ENCODE measurements at places on chromosomes 13 and 19.
A peak's percentile ranks its signal among the peaks of the same experiment; 100 is the strongest.

DNA sequence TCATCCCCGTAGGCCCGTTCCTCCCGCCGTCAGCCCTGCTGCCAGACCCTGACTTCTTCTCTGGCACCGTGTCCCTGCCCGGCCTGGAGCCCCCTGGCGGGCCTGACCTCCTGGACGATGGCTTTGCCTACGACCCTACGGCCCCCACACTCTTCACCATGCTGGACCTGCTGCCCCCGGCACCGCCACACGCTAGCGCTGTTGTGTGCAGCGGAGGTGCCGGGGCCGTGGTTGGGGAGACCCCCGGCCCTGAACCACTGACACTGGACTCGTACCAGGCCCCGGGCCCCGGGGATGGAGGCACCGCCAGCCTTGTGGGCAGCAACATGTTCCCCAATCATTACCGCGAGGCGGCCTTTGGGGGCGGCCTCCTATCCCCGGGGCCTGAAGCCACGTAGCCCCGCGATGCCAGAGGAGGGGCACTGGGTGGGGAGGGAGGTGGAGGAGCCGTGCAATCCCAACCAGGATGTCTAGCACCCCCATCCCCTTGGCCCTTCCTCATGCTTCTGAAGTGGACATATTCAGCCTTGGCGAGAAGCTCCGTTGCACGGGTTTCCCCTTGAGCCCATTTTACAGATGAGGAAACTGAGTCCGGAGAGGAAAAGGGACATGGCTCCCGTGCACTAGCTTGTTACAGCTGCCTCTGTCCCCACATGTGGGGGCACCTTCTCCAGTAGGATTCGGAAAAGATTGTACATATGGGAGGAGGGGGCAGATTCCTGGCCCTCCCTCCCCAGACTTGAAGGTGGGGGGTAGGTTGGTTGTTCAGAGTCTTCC lies 1.3 kb upstream of the CLASRP start:
- no peak for DNase-seq

DNA sequence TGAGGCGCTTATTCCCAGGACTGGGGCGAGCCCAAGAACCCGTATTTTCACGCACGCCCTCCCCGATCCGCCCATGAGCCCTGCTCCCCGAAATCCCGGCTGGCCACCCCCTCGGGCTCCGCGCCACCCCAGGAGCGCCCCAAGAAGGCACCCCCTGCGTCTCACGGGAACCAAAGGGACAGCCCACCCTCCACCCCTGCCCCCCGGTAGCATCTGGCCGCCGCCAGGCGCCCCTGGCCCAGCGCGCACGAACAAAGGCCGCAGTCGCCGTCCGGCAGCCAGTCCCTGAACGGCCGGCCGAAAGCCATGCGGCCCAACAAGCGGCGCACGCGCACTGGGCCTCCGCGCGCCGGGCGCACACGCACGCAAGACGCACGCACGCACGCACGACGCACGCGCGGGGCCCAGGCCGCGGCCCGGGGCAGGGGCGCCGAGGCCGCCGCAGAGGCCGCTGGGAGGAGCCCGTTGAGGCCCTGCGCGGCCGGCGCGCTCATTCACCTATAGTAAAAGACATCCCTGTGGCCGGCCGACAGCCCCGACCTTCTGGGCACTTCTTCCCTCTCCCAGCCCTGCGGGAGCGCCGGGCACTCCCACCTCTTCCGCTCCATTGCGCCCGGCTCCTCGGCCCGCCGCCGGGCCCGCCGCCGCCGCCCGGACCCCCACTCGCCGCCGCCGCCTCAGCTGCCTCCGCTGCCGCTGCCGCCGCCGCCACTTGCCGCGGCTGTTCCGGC lies 476 bp downstream of the MBD3 start:
- peak; percentile 80 for DNase-seq

- DNase-seq, result peak; percentile 55
These were observed 34.2 kb upstream of the TMEM255B start for GRCh38 chr13:113724780-113725315.

- DNase-seq, result no peak
These were observed 51.7 kb downstream of the RXFP2 start for GRCh38 chr13:31790992-31791391.

DNA sequence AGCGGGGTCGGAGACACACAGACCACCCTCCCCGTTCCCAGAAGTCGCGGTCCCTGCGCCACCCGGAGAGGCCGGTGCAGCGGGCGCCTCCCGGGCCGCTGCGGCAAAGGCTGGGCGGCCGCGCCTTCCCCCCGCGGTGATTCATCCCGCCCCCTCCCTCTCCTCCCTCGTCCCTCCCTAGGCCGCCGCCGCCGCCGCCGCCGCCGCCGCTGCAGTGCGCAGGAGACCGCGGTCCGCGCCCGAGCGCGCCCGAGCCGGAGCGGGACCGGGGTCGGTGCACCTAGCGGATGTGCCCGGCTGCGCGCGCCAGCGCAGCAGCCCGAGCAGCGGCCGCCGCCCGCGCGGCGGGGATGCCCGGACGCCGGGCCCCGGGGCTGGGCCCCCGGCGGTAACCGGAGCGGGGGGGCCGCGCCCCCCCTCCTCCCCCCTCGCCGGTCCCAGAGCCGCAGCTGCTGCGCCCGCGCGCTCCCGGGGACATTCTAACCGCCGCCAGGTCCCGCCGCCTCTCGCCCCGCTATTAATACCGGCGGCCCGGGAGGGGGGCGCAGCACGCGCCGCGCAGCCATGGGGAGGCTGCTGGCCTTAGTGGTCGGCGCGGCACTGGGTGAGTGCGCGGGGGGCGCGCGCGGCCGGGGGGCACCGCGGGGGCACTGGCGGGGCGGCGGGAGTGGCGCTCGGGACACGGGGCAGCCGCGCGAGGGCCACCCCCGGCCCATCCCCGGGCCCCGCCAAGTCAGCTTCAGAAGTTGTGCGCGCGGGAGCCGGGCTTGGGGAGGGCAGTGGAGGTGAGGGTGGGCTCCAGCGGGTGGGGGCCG lies at the start of gene SCN1B:
Gene SCN1B, plus strand, starts transcription at position 214 of the 815 bp plus-strand sequence. Its CDS starts 351 bp downstream, at position 565.
- DNase-seq, result peak; percentile 53

GRCh38 chr19:43700395-43701000 lies 15.4 kb upstream of the IRGC start:
- peak; percentile 76 for DNase-seq

GRCh38 chr13:79497852-79498251 lies 16.9 kb downstream of the NDFIP2 start:
- DNase-seq, result no peak

DNA sequence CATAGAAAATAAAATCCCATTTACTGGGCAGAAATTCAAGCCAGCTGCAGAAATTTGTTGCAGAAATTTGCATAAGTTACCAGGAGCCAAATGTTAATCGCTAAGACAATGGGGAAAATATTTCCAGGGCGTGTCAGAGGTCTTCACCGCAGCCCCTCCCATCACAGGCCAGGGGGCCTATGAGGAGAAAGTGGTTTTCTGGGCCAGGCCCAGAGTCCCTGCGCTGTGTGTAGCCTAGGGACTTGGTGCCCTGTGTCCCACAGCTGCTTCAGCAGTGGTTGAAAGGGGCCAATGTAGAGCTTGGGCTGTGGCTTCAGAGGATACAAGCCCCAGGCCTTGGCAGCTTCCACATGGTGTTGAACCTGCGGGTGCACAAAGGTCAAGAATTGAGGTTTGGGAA lies 278.9 kb upstream of the PCDH9 start:
- no peak for DNase-seq

DNA sequence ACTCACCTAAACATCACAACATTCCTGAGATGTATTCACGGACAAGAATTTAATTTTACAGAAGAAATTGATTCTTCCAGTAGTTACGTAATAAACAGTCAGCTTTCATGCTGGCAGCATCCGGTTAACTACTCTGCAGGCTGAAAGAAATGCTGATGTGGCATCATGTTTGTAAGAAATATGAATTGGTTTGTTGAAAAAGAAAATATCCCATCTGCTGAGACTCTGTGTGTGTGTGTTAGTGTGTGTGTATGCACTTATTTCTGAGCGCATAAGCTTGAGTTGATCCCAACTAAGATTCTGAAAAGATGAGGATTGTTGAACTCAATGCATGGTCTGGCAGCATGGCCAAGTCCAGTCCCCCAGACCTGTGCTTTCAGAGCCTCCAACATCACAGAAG lies 74.3 kb upstream of the FAM216B start:
- DNase-seq, result no peak

- DNase-seq, result no peak
These were observed 27.0 kb downstream of the DNM2 start for GRCh38 chr19:10744801-10745293.

DNA sequence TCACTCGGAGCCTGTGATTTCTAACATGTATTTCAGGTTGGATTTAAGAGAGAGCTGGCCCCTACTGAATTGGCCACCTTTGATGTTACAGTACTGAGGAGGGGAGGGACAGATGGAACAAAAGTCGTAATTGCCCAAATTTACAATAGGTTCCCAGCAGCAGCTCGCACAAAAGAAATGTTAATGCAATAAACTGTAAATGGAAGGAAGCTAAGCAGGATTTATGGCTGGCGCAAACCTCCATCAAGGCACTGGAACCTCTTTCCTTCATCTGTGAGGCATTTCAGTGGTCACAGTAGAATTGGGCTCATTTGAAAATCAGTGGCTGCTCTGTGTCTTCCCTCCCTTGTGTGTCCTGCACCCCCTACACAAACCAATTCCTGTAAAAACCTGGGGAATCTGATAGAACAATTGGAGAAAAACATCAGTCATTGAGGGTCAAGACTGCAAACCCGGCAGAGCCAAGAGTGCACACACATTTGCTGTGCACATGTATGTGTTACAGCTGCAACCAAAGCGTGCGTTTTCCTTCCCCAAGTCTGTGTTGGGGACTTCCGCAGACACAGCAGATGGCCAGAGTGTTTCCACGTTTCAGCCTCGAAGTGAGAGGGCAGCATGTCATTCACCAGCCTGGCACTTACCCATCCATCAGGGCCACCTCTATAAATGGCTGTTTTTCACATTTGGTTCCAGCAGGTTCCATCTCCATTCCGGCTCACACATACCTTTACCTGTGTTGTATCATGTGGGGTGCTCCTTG lies 192.8 kb downstream of the TM9SF2 start:
- no peak for DNase-seq

DNA sequence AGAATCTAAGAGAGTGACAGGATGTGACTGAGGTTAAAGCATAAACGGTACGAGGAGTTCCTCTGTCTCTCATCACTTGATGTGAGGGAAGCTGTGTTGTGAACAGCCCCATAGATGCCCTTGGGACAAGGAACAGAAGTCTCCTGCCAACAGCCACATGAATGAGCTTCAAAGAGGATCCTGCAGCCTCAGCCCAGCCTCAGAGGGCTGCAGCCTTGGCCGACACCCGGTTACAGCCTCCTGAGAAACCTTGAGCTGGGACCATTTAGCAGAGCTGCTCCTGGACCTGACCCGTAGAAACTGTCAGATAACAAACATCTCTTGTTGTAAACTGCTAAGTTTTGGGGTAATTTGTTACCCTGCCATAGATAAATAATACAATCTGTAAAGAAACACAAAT lies 54.2 kb downstream of the CCNE1 start:
- no peak for DNase-seq

GRCh38 chr13:102089177-102089576 lies 312.7 kb downstream of the FGF14 start:
- DNase-seq, result no peak

- no peak for DNase-seq
These were observed 4.2 kb upstream of the ZSCAN4 start for GRCh38 chr19:57664269-57665127.

DNA sequence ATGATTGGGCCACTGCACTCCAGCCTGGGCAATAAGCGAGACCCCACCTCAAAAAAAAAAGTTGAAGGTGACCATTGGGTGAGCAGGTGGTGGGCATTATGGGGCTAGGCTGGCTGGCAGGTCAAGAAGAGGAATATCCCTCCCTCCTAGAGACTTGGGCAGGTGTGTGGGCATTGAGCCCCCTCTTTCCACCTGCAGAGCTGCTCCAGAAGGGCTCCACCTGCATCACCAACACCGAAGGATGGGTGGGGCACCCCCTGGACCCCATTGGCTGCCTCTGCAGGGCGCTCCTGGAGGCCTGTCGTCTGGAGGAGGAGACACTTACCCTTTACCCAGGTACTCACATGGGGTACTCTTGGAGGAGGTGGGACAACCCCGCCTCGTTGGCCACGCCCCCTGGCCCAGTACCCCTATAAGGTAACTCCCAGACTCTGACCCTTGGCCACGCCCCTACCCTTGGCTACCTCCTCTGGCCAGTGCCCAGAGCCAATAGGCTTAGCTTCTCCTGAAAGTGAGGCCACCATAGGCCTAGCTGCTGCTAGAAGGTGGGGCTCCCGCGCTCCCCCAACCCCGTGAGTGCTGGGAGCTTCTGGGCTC lies 21.9 kb downstream of the ZSWIM4 start:
- DNase-seq, result no peak

- DNase-seq, result no peak
These were observed 2.6 kb upstream of the WIZ start for GRCh38 chr19:15452111-15453047.

DNA sequence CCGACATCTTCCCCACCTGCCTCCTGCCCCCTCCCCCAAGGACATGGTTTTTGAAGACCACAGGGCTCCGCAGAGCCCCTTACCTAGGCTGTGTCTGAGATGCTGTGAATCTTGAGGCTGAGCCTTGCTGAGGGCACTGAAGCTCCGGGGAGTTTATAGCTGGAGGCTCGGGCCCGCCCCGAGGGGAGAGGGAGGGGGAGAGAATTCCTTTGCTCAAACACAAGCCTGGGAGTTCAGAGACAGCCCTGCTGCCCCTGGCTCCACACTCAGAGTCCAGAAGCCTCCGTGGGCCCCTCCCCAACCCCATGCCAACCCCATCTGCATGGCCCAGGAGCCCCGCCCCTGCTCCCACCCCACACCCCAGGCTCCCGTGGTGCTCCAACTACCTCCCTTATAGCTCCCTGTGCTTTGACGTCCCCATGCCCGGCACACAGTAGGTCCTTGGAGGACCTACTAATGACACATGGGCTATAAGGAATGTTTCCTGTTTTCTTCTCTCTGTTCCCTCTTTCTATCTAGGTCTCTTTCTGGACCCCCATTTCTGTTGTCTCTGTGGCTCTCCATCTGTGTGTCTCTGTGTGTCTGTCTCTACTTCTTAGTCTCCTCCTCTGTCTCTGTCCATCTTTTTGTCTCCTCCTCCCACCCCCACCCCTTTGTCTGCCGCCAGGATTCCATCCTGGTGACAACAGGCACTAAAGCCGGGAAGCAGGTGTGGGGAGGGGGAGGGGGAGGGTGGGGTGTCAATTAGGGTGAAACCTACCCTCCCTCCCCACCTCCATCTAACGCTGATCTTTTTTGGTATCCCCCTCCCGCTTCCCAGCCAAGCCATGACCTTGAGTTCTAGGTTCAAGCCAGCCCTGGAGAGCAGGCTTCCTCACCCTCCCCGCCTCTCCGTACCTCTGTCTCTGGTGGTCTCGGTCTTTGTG lies at the start of gene TNNT1:
Gene TNNT1, minus strand, starts transcription at position 129 of the 926 bp plus-strand sequence. CDS start 2,049 bp downstream, outside the sequence.
- DNase-seq, result no peak

GRCh38 chr19:13010038-13010991 lies 15.0 kb downstream of the NFIX start:
- peak; percentile 40 for DNase-seq

DNA sequence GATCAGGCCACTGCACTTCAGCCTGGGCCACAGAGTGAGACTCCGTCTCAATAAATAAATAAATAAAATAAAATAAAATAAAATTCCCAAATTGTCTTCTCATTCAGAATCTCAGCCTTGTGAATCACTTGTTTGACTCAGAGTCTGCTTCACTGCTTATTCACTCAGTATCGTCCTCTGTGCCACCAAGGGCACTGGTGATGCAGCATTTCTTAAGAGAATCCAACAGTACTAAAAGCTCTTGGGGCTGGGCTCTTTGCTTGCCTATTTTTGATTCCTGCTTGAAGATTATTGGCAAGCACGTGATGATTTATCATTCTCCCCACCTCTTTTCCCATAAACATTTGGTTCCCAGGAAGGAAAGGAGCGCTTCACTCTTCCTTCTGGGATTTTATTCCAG lies 54.8 kb upstream of the HMGB1 start:
- DNase-seq, result no peak

- no peak for DNase-seq
These were observed 93.9 kb downstream of the COL4A2 start for GRCh38 chr13:110400786-110401533.

GRCh38 chr13:54394085-54394700 lies 1365.6 kb downstream of the OLFM4 start:
- no peak for DNase-seq

Measured in inflammatory macrophage treated with lipopolysaccharide for 1 hour (primary cell).